Ureter (tissue), 1 donor: ENCODE measurements at places on chromosomes 4 and X. TPM values are rescaled to one million over a fixed set of nuclear protein-coding genes. Genes with fewer than 3 reads are reported as not detected.

The CTAG1B gene
- not detected for total RNA-seq

The TLR2 gene
- total RNA-seq, result 13.9 TPM

The HSD17B13 gene
- total RNA-seq, result 0.31 TPM

The PDLIM3 gene
- 127 TPM for total RNA-seq

The RASGEF1B gene
- total RNA-seq, result 8.4 TPM

The DDX3X gene
- 247 TPM for total RNA-seq

The JCHAIN gene
- total RNA-seq, result 374 TPM

The CXCL5 gene
- total RNA-seq, result not detected

The TMPRSS11F gene
- not detected for total RNA-seq

The CCDC149 gene
- 25.5 TPM for total RNA-seq

The SERTM2 gene
- 5.6 TPM for total RNA-seq

The NAP1L2 gene
- 8.9 TPM for total RNA-seq
